Neural progenitor cell (in vitro differentiated cells): ENCODE measurements at places on chromosomes 1 and 21.

DNA sequence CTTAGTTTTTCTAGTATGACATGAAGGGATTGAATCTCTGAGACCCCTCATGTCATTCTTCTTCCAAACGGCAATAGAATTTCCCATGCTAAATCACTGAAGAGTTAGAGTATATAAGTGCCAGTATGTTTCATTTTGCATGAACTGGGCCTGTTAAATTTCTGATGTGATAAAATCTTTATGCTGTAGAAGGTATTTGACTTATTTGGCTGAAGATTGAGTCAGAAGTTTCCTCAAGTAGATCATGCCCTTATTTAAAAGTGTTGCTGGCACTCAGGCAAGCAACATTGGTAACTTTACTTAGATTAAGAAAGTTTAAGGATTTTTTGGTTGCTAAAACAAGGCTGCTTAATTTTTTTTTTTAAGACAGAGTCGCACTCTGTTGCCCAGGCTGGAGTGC, 13.3 kb downstream of the ATF6 start:
- no peaks in the 10 kb centered on the region for H3K4me1 ChIP-seq
- no peaks in the 10 kb centered on the region for H3K27me3 ChIP-seq
- no peak overlapping the region for H3K4me3 ChIP-seq

- H3K4me1 ChIP-seq, result no peaks in the 10 kb centered on the region
- H3K4me3 ChIP-seq, result no peak overlapping the region
- no peaks in the 10 kb centered on the region for H3K27me3 ChIP-seq
- no peaks in the 10 kb centered on the region for H3K36me3 ChIP-seq
- H3K27ac ChIP-seq, result no peak overlapping the region
Measured at GRCh38 chr1:189206617-189207016, 1271.0 kb downstream of the BRINP3 start.

- no peaks in the 10 kb centered on the region for H3K36me3 ChIP-seq
- no peak for DNase-seq
- H3K4me1 ChIP-seq, result peaks cover 38% of the 10 kb centered on the region
- H3K4me3 ChIP-seq, result peak overlapping the region; percentile 66
Measured at GRCh38 chr1:154953611-154954038, 2.3 kb downstream of the PBXIP1 start.

DNA sequence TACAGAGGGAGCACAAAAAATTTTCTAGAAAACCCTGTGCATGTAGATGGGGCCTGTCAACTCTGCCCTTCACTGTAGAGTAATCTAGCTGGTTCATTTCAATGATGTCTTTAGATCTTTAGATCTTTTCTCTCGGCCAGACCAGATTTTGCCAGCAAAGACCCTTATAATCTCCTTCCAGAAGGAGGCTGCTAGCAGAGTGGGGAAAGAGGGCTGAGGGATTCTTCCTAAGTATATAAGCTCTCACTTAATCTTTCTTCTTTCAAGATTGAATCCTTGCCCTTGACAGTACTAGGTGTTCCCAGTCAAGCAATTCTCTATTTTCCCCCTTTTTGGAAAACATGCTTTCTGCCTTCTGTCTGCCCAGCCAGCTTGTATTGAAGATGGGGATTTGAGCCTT, 34.3 kb downstream of the BCAS2 start:
- no peak overlapping the region for H3K27ac ChIP-seq
- no peaks in the 10 kb centered on the region for H3K27me3 ChIP-seq
- no peaks in the 10 kb centered on the region for H3K36me3 ChIP-seq
- H3K4me3 ChIP-seq, result no peak overlapping the region
- H3K4me1 ChIP-seq, result no peaks in the 10 kb centered on the region

DNA sequence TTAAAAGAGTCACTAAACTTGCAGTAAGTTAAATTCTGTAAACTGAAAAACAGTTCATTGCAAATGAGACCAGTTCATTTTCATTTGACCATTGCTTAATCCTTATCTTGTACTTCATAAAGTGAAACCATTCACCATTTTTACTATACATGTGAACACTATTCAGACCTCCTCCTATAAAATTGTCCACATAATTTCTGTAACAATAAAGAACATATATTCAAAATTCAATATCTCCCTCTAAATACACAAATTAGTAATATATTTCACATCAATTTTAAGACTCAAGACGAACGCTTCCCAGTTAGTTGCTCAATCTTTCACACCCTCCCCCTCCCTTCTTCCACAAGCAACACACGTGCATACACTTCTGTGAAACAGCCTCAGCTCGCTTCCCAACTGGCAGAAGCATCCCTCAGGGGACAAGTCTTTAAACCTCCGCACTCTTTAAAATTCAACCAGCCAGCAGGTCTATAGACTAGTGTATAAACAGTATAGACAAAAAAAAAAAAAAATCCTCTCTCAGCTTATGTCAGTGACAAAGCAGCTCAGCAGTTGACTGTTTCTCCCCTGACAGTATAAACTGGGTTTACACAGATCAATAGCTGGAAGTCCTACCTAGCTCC, 99.6 kb downstream of the DENND1B start:
- H3K27ac ChIP-seq, result no peak overlapping the region
- H3K27me3 ChIP-seq, result no peaks in the 10 kb centered on the region
- DNase-seq, result peak; percentile 29
- no peaks in the 10 kb centered on the region for H3K36me3 ChIP-seq

DNA sequence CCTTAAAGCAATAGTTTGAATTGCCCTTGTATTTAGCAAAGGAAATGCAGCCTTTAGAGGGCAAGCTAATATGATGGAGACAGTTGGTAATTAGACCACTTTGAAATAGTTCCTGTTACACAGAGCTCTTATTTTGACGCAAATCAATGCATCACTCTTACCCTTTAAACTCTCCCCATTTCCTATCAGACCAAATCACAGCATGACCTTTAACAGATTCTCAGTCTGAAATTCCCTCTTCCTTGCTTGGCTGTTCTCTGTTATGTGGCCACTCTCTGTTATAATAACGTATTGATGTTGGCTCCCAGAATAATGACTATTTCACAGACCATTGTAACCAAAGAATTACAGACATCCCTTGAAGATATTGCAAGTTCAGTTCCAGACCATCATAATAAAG, 66.9 kb upstream of the NGF start:
- no peaks in the 10 kb centered on the region for H3K4me1 ChIP-seq
- DNase-seq, result no peak
- no peaks in the 10 kb centered on the region for H3K27me3 ChIP-seq
- no peaks in the 10 kb centered on the region for H3K36me3 ChIP-seq
- no peak overlapping the region for H3K27ac ChIP-seq
- H3K4me3 ChIP-seq, result no peak overlapping the region

DNA sequence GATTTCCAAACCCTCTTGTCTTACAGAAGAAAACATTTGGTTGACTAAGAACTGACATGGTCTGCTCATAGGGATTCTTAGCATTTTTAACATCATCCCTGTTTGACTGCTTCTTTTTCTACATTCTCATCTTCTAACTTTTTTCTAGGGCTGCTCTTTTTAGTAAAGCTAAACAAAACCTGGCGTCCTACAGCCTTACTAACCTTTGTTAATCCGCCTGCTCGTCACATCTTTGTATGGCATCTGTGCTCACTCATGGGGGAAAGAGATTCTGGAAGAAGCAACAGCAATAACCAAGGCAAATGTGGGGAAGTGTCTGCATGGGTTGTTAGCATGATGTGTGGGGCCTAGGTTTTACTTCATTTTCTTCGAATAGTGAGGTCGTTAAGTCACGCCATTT, 92.0 kb downstream of the KIF1B start:
- H3K4me3 ChIP-seq, result no peak overlapping the region
- H3K27me3 ChIP-seq, result no peaks in the 10 kb centered on the region
- DNase-seq, result peak; percentile 51
- H3K27ac ChIP-seq, result peak overlapping the region; percentile 6

DNA sequence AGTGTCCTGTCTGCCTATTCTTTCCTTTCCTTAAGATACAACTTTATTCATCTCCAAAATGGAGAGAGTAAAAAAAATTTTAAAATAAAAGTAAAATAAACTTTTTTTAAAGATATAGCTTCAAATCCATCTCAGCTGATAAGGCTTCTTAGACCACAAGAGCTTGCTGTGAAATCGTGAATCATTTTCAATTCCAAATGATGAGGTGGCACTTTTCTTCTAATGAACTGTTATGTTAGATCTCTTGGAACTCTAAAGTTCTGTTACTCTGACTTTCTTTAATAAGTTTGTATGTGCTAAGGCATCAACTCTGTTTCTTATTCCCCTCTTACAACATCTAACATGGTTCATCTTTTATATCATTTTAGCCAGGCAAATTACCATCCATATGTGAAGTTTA, 4.5 kb downstream of the SH3GLB1 start:
- DNase-seq, result no peak
- no peak overlapping the region for H3K27ac ChIP-seq
- no peaks in the 10 kb centered on the region for H3K36me3 ChIP-seq
- peaks cover 13% of the 10 kb centered on the region for H3K4me1 ChIP-seq

- no peak overlapping the region for H3K27ac ChIP-seq
- H3K27me3 ChIP-seq, result no peaks in the 10 kb centered on the region
- no peak for DNase-seq
Measured at GRCh38 chr21:45726438-45726837, 82.9 kb downstream of the PCBP3 start.

DNA sequence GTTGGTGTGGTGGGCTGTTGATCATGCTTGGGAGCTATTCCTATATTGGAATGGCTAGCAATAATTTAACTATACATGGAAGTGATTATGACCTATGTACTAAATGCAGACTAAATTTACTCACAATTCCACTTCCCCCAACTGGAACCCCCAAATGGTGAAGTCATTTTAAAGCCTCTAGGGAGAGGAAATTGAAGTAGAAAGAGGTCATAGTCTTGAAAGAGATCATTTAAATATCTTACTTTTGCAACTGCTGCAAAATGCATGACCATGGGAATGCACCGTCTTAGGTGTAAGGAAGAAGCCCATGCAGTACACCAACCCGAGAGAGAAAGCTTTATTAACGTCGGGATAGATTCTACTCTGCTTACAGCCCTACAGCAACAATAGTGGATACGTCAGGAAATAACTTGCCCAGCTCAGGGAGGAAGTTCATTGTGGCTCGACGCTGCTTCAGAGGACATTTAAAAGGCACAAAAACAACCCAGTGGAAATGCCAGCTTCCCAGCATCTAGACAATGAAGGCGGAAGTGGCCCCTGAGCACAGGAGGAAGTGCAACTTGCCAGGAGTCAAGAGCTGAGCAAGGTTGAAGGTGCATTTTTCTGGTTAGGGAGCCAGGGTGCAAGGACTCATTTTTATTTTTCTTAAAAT, 26.5 kb downstream of the CYYR1 start:
- no peaks in the 10 kb centered on the region for H3K27me3 ChIP-seq
- DNase-seq, result no peak
- no peak overlapping the region for H3K4me3 ChIP-seq
- no peaks in the 10 kb centered on the region for H3K4me1 ChIP-seq

- H3K27ac ChIP-seq, result no peak overlapping the region
- H3K4me3 ChIP-seq, result no peak overlapping the region
- no peaks in the 10 kb centered on the region for H3K36me3 ChIP-seq
- DNase-seq, result no peak
- no peaks in the 10 kb centered on the region for H3K27me3 ChIP-seq
- H3K4me1 ChIP-seq, result peaks cover 7% of the 10 kb centered on the region
Measured at GRCh38 chr1:37288900-37289299, 185.5 kb upstream of the ZC3H12A start.

DNA sequence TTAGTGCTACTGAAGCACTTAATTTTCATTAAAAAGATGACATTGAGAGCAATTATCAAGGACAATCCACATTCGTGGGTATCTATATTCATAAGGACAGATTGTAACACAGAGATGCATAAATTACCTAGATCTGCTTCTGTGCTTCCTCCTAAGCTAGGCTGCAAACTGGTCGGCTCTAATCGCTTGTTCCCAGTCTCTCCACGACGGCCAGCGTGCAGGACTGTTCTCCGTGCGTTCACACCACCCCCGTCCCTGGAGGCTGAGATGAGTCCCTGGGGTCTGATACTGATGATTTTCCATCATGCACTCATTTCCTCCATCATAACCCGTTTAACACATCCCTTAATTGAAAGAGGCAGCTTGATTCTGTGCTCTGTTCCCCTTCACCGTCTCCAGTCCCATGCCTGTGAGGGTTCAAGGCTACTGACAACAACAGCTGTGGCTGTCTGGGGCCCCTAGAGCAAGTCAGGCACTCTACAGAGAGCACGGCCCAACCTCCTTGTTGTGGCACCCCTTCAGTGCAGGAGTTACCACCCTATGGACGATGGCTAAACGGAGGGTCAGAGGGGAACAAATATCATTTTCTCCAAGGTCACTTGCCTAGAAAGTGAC, 469.6 kb downstream of the NPHP4 start:
- no peaks in the 10 kb centered on the region for H3K27me3 ChIP-seq
- H3K36me3 ChIP-seq, result no peaks in the 10 kb centered on the region
- H3K27ac ChIP-seq, result no peak overlapping the region

- H3K36me3 ChIP-seq, result no peaks in the 10 kb centered on the region
- H3K27me3 ChIP-seq, result no peaks in the 10 kb centered on the region
- no peak overlapping the region for H3K27ac ChIP-seq
- peak; percentile 87 for DNase-seq
- H3K4me1 ChIP-seq, result no peaks in the 10 kb centered on the region
Measured at GRCh38 chr1:206489980-206490770, 17.2 kb upstream of the RASSF5 start.

DNA sequence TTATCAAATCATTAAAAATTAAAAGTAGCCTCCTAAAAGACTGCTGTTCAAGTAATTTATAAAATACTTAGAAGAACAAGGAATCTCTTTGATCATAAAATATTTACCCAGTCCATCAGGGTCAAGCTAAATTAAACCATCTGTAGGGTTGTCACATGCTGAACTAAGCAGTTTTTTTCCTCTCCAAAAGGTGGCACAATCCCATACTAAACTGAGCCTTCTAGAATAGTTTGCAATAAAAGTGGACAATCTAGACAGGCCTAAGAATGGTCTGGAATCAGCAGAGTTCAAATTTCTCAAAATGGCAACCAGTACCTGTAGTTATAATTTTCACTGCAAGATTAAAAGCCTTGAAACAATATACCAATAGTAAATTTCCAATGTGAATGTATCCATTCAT, 194.8 kb downstream of the EIF4G3 start:
- peaks cover 6% of the 10 kb centered on the region for H3K36me3 ChIP-seq
- no peak overlapping the region for H3K4me3 ChIP-seq
- no peak for DNase-seq
- H3K27ac ChIP-seq, result no peak overlapping the region
- H3K4me1 ChIP-seq, result no peaks in the 10 kb centered on the region

DNA sequence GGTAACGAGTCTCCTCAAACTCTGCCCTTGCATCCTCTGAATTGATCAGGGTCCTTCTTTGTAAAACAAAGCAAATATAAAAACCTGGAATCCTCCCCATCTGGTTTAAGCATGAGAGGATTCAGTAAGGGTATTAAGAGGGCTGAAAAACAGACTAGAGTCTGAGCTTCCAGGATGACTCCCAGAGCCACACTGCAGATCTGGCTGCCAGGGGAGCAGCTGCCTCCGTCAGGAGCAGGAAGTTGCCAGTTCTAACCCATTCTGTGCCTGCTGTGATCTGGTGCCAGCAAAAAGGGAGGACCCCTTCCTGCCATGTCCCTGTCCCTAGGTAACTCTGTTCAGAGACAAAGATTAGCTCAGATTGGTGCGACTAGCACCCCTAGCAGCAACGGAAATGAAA, 27.5 kb downstream of the SERTAD4 start:
- no peak overlapping the region for H3K27ac ChIP-seq
- peaks cover 24% of the 10 kb centered on the region for H3K4me1 ChIP-seq
- H3K36me3 ChIP-seq, result no peaks in the 10 kb centered on the region
- no peak for DNase-seq
- H3K4me3 ChIP-seq, result no peak overlapping the region
- H3K27me3 ChIP-seq, result peaks cover 7% of the 10 kb centered on the region

- DNase-seq, result no peak
- H3K4me3 ChIP-seq, result no peak overlapping the region
- no peak overlapping the region for H3K27ac ChIP-seq
- no peaks in the 10 kb centered on the region for H3K36me3 ChIP-seq
- H3K27me3 ChIP-seq, result no peaks in the 10 kb centered on the region
- no peaks in the 10 kb centered on the region for H3K4me1 ChIP-seq
Measured at GRCh38 chr1:60835649-60836048, 246.7 kb upstream of the NFIA start.
